Jurkat, Clone E6-1 (cell line): ENCODE measurements at places on chromosomes 3 and 15.
A peak's percentile ranks its signal among the peaks of the same experiment; 100 is the strongest.

DNA sequence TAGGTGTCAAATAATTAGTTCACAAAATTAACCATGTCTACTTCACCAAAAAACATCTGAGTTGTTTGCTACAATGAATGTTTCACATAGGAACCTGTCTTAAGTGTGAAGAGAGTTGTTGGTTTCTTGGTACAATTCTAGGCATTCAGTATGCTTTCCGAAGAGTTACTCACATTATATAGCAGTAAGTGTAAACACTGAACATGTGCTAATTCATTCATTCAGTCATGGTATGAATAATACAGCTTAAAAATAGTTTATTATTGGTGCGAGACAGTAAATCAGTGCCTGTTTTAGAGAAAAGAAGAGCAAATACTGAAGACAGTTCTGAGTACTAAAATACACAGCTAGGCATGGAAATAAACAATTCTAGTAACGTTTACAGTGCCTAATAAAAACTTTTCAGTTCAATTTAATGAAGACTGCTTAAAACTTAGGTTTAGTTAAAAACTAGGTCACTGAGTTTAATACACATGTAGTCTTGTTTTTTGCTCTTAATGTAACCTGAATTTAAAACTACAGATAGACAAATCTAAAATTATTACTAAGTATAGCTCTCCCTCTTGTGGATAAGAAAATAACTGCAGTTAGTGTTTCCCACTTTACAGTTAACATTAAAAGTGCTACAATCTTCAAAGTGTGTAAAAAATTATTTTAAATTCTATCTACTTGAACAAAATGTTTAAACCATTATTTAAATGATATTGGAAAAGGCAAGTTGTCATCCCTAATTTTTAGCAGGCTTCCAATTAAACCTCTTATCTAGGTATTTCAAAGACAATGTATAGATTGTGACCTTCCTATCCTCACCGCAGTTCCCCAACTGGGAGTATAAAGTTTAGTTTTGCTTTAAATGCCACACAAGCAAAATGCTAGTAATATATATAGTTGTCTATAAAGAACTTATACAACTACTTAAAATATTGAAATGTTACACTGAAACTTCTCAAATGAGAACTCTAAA lies 20.1 kb upstream of the ZCWPW2 start:
- peak; percentile 39 for DNase-seq

GRCh38 chr3:187292181-187292580 lies 644 bp upstream of the MASP1 start:
- DNase-seq, result no peak

DNA sequence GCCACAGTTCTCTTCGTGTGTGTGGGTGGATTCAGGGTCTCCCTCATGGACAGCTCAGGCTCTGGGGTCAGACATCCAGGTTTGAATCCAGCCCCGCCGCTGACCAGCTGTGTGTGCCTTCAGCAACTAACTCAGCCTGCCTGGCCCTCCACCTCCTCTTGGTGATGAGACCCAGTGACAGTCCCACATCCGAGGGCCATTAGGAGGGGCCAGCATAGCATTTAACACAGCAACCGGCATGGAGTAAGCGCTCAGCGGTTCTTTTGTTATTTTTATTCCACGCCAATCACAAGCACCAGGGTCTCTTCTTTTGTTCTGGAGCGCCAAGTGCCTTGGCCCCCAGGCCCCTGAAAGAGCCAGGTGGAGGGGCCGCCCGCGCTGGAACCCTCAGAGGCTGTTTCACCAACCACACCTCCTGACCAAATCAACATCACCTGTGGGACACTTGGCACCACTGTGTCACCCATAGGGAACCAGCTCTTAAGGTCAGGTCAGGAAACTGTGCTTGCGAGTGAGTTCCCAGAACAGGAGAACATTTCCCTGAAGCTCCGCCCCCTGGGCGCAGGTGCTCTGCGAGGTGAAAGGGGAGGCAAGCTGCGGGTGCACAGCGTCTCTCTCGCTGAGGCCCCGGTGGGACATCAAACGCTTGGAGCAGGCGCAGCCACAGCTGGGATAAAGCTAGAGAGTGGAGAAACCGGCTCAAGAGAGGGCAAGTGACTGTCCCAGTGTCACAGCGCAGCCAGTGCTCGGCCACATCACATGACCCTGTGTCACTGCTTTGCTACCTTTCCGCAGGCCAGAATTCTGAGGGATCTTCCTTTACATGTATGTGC lies 311.3 kb downstream of the UACA start:
- DNase-seq, result no peak

DNA sequence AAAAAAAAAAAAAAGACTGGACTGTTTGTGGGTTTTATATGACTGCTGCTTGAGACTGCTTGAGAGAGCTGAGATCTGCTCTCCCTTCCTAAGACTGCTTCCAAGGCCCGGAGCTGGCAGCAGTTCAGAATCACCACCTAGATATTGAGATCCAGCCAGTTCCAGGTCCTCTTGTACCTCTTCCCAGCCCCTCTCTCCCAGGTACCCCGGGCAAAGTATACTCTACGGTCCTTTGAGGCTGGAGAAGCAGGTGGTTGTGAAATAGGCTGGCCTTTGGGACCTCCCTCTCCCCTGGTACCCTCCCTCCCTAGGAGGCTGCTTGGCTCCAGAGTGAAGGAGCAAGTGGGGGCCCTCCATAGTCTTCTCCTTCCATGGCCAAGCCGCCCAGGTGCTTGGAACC lies 12.6 kb upstream of the BAHD1 start:
- DNase-seq, result no peak

DNA sequence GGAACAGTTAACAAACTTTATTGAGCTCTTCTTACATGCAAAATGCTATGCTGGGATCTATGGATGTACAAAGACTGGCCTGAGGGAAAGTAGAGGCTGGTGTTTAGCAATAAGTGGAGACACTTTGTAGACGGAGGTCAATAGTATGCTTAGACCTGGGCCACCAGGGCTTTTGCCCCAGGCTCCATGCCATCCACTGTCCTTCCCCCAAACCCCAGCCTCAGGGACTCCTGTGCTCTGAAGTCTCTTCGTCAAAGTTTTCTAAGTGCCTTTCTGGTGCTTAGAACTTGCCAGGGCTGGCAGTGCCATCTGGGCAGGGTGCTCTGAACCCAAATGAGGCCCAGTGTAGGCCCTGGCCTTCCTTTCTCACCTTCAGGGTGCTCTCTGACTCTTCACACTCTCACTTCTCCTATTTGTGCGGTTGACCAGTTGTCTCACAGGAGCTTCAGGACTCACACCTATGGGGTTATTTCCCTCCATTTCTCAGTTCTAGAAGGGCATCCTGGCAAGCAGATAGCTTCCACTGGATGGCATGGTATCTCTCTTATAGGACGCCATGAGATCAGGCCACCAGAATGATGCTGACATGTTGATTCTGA lies 21.8 kb upstream of the KCNAB1 start:
- DNase-seq, result no peak

GRCh38 chr3:16406579-16406978 lies 106.9 kb downstream of the RFTN1 start:
- DNase-seq, result no peak

GRCh38 chr15:67136802-67137201 lies 71.4 kb downstream of the SMAD3 start:
- DNase-seq, result no peak

DNA sequence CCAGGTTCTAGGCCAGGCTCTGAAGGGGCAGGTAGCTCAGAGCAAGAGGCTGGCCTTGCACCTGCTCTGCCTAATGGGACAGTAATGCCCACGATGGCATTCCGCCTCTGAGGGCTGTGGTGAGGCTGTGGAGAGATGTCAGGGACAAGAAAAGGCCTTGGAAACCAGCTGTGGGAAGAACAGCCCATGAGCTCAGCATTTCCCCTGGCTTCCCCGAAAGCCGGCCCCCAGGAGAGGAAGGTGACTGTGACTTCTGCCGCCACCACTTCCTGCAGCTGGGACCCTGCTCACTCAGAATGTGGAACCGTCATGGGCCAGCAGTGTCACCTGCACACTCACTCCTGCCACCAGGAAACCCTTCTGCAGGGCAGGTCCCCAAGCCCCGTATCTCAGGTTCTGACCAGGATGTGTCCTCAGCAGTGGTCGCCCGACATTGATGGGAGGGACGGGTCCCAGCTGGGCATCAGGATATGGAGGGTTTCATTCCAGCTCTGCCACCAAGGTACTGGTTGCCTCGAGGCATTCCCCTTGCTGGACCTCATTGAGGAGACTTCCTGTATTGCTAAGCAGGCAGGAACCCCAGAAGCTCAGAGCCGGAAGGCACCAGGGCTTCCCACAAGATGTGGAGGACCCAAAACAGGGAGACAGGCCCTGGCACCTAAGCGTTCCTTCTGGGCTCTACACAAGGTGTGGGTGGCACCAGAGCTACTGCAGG lies 30.7 kb downstream of the SEMA7A start:
- peak; percentile 91 for DNase-seq

DNA sequence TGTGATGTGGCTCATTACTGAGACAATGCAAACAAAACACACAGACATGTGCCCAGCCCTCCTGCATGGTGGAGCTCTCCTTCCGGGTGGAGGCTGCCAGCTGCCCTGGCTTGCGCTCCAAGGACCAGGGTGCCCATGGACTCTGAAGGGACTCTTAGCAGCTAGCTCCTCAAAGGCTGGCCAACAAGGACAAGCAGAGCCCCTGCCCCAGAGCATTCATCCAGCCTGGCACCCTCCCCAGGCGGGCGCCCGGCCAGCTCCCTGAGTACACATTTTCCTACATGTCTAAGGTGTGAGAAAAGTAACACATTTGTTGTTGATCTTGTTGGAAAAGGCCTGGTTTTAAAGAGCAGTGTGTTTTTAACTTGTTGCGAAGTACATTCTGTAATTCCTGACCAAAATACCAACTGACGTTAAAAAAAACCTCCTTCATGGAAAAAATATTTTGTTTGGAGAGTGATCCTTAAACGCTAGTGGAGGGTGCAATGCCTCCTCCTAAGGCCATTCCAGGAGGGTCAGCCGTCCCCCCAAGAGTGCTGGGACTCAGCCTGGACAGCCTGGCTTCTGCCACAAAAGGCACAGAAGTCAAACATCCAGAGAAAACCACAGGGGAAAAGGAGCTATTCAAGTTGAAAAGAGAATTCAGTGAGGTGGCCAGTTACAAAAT lies 86.9 kb downstream of the KLF15 start:
- DNase-seq, result no peak

- DNase-seq, result no peak
Measured at GRCh38 chr15:72970933-72971760, 81.1 kb upstream of the NEO1 start.
